ENCODE measurements at places on chromosomes 7 and 10.
A peak's percentile ranks its signal among the peaks of the same experiment; 100 is the strongest.

GRCh38 chr10:30758338-30758737 is 128.8 kb upstream of the LYZL2 start:
- no peak for DNase-seq

- no peak for DNase-seq
Measured at GRCh38 chr7:103532955-103533354, 86.9 kb upstream of the SLC26A5 start.

DNA sequence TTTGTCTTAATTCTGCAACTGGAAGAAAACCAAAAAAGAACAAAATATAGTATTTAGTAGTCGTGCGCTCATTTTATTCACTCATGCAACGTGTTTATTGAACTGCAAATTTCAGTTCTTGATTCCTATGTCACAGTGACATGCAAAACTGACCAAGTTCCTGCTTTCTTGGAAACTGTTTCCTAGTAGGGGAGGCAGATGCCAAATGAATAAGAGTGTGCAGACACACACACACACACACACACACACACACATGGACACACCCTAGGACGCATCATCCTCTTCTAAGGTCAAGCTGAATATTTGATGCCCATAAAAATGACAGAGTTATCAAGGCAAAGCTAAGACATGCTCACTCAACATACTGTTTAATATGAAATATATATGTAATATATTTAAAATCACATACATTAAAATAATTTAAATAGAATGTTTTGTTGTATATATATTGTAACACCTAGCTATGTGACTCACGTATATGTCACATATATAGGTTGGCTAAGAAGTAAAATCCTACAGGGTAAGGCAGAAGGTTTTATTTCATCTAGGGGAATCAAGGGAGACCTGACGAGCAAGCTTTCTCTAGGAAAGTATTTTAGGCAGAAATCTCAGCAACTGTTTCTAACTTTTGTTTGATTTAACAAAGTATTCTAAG is 79.6 kb downstream of the SVIL start:
- no peak for DNase-seq

DNA sequence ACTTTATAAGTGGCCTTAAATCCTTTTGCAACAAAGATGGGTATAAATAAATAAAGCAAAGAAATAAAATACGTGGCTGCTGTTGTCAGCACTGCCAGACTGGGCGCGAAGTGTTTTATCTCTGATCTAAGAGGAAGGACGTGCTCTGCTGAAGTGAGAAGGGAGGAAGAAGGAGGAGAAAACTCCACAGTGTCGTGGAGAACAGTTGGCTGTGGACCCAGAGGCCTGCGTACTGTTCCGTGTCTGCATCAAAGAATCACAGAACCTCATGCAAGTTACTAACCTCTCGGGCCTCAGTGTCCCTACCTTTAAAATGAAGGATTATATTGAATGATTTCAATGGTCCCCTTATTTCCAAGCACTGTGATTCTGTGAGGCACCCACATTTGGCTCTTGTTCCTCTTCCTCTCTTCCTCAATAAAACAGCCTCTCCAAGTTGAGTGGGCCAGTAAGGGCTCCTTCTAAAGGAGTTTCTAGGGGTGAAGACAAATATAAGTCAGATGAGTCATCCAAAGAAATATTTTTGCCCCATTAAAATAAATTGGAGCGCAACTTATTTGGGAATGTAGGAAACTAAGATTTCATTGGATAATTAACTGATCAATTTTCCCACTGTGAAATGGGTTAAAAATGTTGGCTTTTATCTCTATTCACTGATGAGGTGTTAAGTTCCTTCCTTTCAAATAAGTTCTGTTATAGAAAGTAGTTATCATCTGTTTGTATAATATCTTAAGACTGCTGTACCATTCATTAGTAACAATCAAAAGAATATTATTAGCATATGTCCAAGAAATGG is 126.9 kb upstream of the EFCAB10 start:
- no peak for DNase-seq

- no peak for DNase-seq
Measured at GRCh38 chr7:80632139-80632538, 6.3 kb upstream of the CD36 start.

DNA sequence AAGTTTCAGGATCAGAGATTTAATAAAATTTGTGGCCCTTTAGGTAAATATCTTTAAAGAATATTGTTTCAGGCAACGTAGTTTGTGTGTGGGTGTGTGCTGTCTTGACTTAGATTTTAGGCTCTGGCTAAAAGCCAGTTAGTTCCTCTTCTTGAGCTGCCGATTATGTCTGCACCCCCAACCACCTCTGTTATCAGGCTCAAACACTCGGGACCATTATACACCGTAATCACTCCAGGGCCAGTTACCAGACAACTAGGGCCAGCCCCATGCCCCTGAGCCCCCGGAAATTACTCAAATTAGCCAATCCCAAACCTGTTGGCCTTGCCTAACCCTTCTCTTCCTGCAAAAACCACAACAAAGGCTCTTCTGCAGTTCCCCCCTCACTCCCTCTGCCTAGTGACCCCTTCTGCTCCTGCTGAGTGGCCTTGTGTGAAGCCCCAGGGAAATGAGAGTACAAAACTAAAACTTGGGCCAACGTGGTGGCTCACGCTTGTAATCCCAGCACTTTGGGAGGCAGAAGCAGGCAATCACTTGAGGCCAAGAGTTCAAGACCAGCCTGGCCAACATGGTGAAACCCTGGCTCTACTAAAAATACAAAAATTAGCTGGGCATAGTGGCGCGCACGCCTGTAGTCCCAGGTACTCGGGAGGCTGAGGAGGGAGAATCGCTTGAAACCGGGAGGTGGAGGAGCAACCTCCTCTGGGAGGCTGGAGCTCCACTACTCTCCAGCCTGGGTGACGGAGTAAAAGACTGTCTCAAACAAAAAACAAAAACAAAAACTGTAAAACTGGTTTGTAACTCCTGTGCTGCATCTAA is 9.2 kb upstream of the HNRNPF start:
- no peak for DNase-seq

GRCh38 chr7:77729574-77730348 is 33.5 kb downstream of the RSBN1L start:
- DNase-seq, result no peak

DNA sequence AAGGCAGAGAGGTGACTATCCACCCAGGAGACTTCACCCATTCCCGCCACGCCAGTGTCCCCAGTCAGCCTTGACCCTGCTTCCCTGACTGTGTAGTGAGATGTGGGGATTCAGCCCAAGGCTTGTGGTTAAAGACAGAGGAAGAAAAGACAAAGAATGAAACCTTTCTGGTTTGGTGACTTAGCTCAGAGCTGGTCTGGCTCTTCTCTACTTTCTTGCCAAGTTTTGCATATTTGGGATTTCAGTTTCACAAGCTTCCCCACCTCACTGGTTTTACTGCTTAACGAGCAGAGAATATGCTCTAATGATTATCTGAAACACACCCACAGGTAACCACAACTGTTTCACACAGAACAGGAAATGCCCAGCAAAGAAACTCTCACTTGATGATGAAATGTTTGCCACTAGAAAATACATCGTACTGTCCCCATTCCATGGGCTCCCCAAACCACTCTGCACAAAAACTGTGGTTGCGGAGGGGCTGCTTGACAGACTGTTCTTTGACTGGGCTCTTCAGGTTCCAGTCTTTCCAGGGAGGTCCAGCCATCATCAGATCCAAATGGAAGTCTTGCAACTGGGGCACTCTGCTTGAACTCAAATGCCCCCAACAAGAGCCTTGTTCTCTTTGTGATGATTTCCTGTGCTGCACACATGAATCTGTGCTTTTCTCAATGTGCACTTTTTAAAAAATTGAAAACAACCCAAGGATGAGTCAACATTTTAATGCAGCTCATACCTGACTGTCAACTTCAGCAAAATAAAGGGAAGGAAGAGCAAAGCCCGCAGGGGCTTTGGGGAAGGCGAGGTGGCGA is 95.5 kb downstream of the CTBP2 start:
- peak; percentile 76 for DNase-seq

GRCh38 chr10:123402656-123403055 is 248.5 kb downstream of the BUB3 start:
- no peak for DNase-seq

- no peak for DNase-seq
Measured at GRCh38 chr10:129877773-129878371, 86.2 kb downstream of the EBF3 start.

GRCh38 chr7:18241543-18242231 is 214.0 kb upstream of the PRPS1L1 start:
- no peak for DNase-seq

DNA sequence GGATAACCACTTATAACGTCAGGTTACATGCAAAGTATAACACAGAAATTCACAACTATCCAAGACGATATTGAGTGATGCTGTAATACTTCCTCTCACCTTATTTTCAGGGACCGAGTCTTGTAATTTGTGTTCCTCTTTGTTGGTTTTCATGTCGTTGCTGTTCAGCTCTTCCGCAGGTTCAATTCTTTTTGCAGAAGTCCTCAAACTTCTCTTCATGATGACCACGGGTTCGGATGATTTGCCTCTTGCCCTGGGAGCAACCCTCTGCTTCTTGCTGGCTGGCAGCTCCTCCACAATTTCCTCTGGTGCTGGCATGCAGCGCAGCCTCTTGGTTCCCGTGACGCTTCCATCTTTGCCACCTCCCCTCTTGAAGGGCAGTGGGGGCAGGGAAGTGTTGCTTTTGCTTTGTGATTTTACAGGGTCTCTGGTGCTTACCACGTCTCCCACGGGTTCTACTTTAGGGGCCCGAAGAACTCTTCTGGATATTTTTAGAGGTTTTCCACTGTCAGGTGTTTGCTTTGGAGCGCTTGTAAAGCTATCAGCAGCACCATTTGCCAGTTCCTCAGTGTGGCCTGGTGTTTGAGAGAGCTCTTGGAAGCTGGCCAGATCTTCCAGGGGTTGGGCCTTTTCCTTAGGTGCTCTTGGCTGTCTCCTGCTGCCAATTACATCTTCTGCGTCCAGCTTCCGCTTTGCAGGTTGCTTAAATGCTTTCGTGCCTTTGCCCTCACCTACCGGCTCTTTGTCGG is 23.6 kb downstream of the MKI67 start:
- DNase-seq, result no peak

GRCh38 chr10:19815036-19815730 is 1.0 kb upstream of the PLXDC2 start:
- no peak for DNase-seq

DNA sequence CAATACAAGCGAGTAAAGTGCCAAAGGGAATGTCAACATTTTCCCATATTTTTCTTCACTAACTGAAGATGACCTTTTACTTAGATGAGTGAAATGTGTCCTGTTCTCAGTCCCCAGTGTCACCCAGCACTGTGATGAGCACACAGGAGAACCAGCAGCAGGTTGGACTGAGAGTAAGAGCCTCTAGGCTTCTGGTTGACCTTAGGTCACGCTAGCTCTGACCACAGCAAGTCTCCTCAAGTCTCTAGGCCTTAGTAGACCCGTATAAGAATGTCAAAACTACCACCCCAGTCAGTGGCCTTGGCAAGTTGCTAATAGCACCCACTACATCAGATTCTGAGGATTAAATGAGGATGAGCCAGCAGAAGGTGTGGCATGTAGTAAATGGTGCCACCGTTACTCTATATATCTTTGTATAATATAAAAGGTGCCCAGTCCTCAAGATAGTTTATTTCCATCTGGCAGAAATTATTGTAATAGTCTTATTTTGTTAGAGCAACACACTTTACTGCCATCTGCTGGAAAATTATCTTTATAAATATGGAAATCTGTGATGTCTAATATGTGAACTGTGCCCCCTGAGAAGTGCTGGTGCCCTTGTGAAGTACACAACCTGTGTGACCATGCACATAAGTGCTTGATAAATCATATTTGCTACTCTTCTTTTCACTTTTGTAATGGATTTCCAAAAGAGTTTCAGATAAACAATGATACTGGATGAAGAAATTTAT is 75.7 kb downstream of the SPAG6 start:
- no peak for DNase-seq

DNA sequence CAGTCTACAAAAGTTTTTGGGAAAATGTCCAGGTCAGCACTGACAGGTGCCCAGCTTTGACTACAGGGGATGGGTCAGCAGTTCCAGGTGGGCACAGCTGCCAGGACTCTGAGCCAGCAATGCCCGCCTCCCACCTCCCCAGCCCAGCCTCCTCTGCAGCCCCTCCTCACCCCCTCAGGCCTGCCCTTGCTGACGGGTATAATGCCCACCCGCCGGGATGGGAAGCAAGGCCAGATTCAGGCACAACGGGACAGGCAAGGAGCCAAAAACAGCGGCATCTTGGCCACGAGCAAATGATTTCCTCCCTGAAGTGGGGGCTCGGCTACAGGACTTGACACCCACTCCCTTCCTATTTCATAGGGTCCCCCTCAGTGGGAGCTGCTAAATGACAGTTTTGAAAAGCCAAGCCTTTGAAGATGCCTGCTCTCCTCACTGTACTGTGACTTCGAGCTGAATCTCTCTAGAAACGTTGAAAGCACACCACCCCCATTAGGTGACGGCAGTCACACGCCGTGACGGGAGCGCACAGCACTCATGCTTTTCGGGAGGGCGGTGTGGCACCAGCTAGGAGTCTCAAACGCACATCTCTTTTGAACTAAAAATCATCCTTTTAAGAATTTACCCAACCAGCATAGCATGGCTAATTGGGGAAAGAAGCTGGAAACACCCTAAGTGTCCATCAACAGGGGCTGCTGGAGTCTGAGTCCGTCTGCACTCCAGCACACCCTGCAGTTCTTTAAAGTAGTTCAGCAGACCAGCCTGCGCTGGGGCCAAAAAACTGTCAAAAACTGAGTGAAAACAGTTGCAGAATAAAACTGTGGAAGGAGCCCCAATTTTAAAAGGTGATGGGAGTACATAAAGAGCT is 29.6 kb downstream of the MAD1L1 start:
- no peak for DNase-seq

- no peak for DNase-seq
Measured at GRCh38 chr7:144474800-144475615, 71.5 kb upstream of the NOBOX start.

DNA sequence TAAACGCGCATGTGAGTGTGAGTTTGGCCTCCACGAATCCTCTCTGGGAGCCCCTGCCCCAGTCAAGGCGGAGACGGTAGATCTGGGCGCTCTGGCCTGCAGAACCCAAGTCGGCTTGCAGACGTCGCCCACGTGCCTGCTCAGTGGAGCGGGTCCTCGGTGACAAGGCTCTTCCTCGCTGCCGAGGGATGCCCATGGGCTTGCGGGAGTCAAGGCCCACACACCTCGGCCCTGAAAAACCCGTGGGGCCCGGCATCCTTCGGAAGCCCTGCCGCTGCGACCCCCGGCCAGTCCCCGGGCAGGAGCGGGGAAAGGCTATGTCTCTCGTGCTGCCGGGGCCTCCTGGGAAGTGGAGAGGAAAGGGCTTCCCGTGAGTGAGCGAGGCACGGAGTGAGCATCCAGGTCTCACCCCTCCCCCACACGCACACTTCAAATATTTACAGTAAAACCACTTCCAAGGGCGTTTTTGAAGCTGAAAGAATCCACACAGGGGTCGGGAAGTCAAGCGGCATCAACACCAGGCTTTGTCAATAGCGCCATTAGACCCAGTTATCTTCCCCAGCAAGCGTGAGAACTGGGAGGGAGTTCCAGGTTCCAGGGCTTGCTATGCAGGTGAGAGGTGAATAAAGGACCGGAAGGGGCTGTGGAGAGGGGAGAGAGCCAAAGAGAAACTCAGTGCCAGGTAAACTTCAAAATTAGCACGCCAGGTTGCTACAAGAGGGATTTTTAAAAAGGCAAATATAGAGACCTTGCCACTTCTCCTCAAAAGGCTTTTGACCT is 1.1 kb upstream of the MNX1 start:
- DNase-seq, result no peak

GRCh38 chr7:79502151-79502550 is 48.7 kb upstream of the MAGI2 start:
- DNase-seq, result no peak

- no peak for DNase-seq
Measured at GRCh38 chr7:36957620-36958019, 233.3 kb upstream of the AOAH start.

Measured in astrocyte of the spinal cord (primary cell).